ENCODE measurements at places on chromosomes 5 and 9.

GRCh38 chr5:103211576-103212561, 46.7 kb upstream of the MACIR start:
- DNase-seq, result peak; percentile 40

GRCh38 chr9:85700330-85700729, 41.4 kb downstream of the AGTPBP1 start:
- no peak for DNase-seq

GRCh38 chr5:120096413-120096812, 367.7 kb upstream of the PRR16 start:
- DNase-seq, result no peak

DNA sequence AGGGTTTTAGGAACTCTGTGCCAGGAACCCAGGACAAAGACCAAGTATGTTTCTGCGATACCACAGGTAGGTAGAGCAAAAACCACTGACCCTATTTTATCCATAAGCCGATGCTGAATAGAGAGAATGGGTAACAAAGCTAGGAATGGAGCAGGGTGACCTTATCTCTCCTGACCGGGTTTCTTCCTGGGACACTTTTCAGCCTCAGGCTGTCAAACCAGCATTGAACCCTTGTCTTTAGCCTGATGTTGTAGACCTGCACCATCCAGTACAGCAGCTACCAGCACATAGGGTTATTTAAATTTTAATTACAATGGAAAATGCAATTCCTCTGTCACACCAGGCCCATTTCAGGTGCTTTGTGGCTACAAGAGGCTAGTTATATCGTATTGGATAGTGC, 43.1 kb upstream of the DMRT3 start:
- DNase-seq, result no peak

- DNase-seq, result no peak
These were observed 8.3 kb downstream of the LCN12 start for GRCh38 chr9:136960212-136960937.

- no peak for DNase-seq
These were observed 46.1 kb downstream of the MRPL36 start for GRCh38 chr5:1753490-1753889.

DNA sequence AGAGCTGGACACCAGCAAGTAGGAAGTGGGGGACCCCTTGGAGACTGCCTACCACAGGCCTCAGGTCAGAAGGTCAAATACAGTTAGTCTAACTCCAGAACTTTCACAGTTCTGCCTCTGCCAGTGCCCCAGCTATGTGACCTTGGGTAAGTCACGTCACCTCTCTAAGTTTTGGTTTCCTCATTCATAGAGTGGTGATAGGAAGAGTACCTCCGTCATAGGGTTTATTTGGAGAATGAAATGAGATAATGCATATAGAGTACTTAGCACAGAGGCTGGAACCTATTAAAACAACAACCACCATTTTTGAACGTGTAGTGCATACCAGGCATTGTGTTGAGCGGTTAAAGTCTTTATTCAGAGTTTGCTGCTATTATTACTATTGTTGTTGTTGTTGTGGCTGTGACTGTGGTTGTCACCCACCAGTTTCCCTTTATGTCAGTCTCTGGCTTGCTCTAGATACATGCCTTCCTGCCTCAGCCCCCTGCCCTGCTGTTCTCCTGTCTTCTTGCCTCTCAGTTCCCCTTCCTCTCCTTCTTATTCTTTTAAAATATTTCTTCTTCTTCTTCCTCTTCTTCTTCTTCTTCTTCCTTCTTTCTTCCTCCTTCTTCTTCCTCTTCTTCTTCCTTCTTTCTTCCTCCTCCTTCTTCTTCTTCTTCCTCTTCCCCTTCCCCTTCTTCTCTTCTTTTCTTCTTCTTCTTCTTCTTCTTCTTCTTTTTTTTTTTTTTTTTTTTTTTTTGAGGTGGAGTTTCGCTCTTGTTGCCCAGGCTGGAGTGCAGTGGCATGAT, 67.8 kb downstream of the RALGPS1 start:
- peak; percentile 74 for DNase-seq

GRCh38 chr9:77956555-77956954, 75.1 kb downstream of the GNAQ start:
- DNase-seq, result no peak

DNA sequence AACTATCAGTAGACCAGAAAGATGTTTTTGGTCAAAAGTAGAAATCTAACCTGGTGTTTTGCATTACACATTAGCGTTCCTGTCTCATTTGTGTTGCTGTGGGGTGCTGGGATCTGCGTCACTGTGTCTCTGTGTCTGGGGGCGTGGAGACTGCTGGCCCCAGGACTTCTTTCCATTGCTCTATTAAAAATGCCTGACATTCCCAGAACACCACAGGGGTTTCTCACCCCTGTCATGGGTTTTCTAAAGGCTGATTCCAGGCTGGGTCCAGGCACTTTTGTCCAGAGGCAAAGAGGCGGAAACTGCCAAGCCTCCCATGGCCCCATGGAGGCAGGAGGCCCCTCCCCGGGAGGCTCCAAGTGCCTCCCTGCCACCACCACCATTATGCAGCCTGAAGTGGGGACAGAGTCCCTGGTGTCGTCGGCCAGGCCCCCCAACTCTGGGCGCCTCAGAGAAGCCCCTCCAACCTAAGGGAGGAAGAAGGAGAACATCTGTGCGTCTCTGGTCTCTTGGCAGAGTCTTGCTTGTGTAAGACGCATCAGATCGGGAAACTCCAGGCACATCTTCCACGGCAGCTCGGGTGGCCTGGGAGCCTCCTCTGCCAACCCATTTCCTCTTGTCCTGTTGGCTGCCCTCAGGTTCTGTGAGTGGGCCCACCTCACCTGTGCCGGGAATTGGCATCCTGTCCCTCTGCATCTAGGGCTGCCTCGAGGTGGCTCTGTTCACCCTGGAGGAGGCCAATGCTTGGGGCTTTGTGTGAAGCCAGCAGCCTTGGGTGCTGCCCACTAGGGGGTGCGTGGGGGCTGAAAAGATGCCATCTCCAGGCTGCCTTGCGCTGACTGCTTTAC, 13.8 kb upstream of the PLEKHG4B start:
- DNase-seq, result no peak

GRCh38 chr9:33272061-33272460, 7.2 kb downstream of the CHMP5 start:
- DNase-seq, result no peak

GRCh38 chr5:78727786-78728761, 79.5 kb upstream of the LHFPL2 start:
- DNase-seq, result no peak

- DNase-seq, result no peak
These were observed 46.9 kb downstream of the ADAMTS19 start for GRCh38 chr5:129506950-129507349.

- DNase-seq, result no peak
These were observed 572.9 kb upstream of the PTGER4 start for GRCh38 chr5:40106847-40107246.

DNA sequence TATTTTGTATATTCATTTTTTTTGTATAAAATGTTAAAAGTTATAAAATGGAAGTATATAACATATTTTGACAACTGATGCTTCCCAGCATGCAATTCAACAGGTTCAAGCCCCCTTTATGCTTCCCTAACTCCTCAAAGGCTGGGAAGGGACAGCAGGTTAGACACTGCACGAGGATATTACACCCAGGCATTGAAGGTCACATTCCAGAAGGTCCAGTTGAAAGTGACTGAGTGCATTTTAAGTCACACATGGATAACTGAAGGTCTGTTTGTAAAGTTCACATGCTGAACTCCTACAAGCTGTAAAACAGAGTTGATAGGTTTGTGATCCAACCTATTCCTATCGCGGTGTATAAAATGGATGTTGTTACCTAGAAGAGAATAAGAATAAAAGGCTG, 13.6 kb downstream of the PRXL2C start:
- no peak for DNase-seq

- DNase-seq, result no peak
These were observed 1.2 kb upstream of the SLC1A3 start for GRCh38 chr5:36605241-36605640.

DNA sequence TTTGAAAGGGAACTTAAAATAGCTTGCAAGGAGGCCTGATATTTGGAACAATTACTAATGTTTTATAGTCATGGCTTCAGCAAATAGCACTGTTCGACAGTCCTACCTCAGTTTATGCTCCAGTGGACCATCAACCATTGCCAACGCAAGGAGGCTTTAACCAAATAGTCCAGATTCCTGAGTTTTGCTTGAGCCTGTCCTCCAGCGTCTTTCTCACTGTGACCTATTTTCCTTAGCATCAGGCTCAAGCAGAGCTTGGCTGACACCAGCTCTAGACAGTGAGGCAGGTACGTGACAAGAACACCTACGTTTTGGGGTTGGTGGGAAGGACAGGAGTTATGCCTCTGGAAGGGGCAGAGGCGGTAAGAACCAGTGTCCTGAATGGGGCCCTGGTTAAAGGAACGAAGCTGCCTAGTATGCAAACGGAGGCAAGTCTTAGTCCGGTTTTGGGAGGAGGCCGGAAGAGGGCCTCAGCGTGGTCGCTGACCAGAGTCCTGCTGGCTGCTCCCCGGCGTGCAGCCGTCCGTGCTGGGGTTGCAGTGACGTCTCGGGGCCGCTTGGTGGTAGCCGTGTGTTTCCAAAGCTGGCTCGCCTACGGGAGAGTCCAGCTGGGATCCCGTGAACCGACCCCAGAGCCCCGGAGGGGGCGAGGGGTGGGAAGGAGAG, 998 bp upstream of the FGF18 start:
- DNase-seq, result peak; percentile 30

- DNase-seq, result no peak
These were observed 40.4 kb upstream of the IL17B start for GRCh38 chr5:149419532-149419858.

DNA sequence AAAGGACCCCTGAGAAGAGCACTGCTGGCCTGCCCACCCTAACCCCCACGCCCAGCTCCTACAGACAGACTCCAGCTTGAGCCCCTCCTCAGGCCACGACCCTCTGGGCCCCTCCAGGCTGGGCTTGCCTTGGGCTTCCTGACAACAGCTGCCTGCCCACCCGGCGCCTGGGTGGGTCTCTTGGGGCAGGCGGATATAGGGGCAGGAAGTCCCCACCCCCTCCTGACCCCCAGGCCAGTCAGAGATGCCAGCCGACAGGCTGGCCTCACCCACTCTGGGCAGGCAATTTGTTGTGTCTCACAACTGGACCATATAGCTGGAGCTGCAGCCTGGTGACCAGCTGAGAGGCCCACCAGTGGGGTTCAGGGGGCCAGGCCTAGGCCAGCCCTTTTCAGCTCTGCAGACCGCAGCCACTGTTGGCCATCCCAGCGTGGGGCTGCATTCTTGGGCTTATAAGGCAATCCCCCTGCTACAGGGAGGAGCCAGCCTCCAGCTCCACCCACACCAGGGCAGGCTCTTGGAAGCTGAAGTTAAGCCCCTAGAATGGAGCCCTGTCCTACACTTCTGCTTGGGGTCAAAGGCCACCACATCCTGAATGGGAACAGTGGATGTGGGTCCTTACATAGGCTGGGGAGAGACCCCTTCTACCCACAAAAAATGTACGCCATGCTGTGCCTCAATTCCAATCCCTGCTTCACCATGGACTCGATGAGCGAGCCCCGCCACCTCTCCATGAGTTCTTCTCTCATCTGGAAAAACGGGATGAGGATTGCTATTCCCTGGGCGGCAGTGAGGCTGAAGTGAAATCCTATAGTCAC, 2.0 kb downstream of the PDLIM7 start:
- no peak for DNase-seq

DNA sequence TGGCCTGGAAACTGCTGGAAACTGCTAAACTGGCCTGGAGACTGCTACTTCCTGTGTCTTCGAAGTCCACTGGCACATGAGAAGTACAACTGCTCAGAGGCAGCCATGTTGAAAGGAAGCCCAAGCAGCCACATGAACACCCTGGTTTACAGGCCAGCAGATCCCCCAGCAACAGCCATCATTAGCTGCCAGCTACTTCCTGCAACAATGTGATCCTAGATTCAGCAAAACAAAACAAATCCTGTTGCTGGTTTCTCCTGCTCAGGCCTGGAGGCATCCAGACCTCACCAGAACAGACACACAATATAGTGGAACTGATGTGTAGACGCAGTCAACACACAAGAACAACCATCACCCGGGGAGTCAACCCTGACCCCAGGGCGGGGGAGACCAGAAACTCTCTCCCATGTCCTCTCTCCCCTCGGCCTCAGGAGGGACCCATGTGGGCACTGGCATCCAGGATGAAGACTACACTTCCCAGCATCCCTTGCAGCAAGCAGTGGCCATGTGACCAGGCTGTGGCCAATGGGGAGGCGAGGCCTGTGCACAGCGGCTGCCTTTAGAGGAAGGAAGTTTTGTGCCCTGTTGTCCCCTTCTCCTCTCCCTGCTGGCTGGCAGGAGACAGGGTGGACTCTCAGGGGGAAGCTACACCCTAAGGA, 9.2 kb upstream of the LCN15 start:
- no peak for DNase-seq

GRCh38 chr9:72843520-72844439, 109.1 kb downstream of the ALDH1A1 start:
- no peak for DNase-seq

DNA sequence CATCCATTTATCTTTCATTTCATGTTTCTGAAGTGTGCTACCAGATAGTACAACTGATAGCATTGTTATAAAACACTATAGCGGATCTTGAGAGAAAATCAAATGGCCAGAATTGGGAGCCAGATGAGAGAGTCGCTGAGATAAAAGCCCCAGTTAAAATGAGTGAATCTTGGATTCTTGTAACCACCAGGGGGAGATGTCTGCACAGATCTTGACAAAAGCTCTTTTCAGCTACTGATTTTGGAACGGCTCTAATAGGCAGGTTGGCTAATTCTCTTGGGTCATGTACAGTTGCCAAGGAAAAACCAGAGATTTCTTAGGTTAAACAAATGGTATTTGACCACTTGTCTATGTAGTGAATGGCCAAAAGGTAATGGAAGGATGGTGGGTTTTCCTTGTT, 21.7 kb downstream of the F2RL2 start:
- DNase-seq, result no peak

DNA sequence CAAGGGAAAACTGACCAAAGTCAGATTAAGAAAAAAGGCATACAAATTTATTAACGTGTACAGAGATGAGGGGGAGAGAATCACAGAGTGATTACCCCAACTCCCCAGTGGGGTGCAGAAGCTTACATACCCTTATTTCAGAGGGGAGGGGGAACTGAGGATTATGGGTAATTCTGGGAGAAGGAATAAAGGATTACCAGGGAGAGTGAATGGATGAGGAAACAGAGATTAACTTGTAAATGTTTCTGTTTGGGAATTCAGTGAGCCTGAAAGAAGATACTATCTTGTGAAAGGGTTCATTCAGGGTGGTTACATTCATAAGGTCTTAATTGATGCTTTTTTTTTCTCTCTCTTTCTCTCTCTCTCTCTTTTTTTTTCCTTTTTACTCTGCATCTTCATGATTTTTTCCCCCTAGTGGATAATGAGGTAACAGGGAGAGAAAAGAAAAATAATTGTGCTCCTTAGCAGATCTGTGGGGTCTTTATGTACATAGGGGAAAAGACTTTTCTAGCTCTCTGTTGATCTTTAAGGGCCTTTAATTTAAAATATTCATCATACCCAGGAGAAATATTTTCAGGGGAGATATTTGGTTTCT, 49.4 kb downstream of the TARS1 start:
- no peak for DNase-seq
